ENCODE measurements at places on chromosomes 12 and 14.

DNA sequence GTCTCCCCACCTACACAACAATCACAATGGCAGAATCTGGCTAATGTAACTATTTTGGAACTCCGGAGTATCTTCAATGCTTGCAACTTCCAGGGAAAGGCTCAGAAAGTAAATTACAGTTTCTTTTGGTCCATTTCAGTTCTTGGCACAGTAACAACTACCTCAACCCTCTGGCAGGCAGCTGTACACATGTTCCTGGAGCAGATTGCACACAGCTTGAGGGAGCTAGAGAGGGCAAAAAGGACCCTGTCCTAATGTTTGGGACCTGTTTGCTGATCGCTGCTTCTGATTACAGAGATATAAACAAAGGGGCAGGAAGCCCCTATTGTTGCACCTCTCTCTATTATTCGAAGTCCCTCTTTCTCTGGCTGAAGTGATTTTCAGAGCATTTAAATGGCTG, 35.2 kb upstream of the SLC38A1 start:
- DNase-seq = no peak

- no peak for DNase-seq
These were observed 343.9 kb upstream of the FLRT2 start for GRCh38 chr14:85186082-85186481.

DNA sequence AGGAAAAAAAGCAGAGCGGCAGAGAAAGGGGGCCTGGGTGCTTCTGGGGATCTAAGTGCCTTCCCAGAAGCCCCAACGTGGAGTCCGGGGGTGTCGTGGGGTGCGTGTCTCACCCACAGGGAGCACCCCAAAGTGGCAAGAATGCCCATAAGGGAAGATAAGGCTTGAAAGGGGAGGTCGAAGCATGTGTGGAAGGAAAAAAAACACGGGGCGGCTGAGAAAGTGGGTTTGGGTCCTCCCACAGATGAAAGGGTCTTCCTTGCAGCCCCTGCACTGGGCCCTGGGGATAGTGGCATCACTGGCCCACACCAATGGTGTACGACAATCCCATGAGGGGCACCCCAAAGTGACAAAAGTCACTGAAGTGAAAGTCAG, 275.5 kb downstream of the ALG10 start:
- no peak for DNase-seq

GRCh38 chr14:104844306-104845032, 20.6 kb upstream of the CEP170B start:
- no peak for DNase-seq

- DNase-seq = no peak
These were observed 224.3 kb upstream of the DCN start for GRCh38 chr12:91406920-91407341.

- DNase-seq = no peak
These were observed 4.2 kb downstream of the HSPB8 start for GRCh38 chr12:119182701-119183493.

- no peak for DNase-seq
These were observed 299.1 kb downstream of the NUAK1 start for GRCh38 chr12:105839629-105840127.

GRCh38 chr12:52005903-52006703, 643 bp upstream of the TAMALIN start:
- no peak for DNase-seq

DNA sequence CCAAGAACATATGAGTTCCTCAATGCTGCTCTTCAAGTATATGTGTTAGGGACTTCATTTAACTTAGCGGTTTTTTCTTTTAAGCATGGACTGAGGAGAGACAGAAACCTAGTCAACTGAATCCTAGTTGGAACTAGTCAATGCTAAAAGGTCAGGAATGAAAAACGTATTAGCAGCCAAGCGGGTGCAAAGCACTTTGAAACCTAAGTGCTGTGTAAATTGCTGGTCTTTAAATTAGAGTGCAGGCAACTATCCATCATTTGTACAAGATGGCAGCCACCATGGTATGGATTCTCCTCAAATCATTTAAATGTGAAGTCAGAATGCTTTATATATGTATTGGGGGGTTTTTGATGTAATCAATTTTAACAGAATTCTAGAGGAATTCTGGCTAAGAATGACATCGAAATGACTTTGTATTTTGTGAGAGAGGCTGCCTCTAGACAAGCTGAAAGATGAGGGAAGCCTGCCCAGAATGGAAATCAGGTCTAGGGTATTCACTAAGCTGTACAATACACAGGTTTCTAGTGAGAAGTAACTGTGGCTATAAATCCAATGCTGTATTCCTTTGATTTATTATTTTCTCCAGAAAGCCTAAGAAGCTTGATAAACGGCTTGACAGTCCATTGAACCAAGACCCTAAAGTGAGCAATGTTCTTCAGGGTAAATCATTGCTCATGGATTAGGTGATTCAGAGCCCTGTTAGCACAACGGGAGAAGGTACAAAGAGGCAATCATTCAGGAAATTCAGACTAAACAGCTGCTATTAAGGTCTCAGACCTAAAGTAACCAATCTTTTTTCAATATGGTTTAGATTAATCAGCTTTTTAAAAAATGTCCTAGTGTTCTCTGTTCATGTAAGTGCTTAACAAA, 198.8 kb downstream of the ANO2 start:
- DNase-seq = no peak

GRCh38 chr14:80456209-80456608, 244.9 kb upstream of the DIO2 start:
- no peak for DNase-seq

DNA sequence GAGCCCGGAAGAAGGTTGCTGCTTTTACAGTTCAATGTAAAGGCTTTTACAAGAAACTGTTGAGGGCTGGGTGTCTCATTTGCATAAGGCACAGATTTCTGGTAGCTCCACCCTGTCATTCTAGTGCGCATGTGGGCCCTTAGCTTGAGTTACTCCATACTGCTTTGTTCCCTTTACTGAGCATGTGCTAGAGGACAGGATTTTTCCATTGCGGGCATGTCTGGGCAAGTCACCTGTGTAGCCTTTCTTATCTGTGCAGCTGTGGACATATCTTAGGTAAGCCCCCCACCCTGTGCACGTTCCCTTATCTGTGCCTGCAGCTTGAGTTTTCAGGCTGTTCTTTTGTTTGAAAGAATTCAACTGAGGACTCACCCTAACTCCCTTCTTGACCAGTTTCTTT, 56.2 kb upstream of the ARHGAP5 start:
- no peak for DNase-seq

- DNase-seq = no peak
These were observed 39.6 kb upstream of the ITPR2 start for GRCh38 chr12:26872625-26873024.

DNA sequence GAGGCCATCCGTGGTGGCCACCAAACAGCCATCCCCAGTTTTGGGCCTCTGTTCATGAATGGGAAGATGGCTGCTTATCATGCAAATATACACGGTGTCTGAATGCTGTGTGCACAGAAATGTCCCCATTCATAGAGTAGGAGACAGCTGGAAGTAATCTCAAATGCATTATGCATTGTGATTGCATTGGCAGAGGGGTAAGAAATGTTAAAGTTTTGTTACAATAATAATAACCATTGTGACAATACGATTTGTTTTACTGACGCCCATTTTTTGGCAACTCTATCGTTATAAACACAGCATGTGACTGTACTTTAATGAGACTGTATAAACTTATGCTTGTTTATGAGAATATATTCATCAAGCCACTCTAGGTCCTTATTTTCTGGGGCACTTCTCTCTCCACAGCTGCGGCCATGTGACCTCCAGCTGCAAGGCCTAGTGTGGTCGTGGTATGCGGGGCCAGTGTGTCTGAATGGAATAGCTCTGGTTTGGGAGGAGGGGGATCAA, 474.3 kb downstream of the VRK1 start:
- no peak for DNase-seq

DNA sequence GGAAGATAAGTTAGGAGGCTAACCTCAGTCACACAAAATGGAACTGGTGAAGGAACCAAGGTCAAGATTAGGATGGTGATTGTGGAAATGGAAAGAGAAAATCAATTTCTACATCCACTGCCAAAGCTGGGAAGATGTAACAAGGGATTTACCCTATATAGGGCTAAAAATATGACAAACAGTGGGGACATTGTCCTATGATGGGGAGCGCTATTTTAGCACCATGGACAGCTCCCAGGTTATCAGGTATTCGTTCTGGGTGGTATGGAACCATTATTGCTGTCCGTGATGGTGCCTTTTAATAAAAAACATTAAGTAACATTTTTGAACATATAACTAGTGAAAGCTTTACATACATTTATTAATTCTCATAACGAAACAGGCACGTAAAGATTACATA, 124.0 kb downstream of the NDUFA12 start:
- DNase-seq = no peak

GRCh38 chr12:131217024-131217586, 263.4 kb downstream of the ADGRD1 start:
- DNase-seq = no peak

DNA sequence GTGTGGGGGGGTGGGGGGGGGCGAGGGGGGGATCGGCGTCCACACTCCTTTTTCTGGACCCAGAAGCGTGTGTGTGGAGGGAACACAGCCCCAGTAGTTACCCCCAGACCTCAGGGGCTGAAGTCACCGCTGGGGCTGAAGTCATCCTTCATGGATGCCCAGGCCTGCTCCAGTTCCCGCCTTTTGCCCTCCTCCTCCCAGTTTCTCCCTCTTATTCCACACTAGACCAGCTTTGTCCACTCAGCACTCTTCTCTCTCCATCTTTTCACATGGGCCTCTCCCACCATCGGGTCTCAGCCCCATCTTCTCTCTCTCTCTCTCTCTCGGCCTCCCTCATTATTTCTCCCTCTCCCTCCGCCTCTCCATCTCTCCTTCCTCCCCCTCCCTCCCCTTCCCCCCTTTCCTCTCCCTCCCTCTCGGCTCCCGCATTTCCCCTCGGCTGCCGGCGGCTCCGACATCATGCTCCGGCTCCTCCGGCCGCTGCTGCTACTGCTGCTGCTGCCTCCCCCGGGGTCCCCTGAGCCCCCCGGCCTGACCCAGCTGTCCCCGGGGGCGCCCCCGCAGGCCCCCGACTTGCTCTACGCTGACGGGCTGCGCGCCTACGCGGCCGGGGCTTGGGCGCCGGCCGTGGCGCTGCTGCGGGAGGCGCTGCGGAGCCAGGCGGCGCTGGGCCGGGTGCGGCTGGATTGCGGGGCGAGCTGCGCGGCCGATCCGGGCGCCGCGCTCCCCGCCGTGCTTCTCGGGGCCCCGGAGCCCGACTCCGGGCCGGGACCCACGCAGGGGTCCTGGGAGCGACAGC, at the start of gene P3H3:
P3H3 (plus strand) TSS at position 426 of the 799 bp plus-strand sequence; CDS start at position 460, 34 bp downstream.
- DNase-seq = no peak

DNA sequence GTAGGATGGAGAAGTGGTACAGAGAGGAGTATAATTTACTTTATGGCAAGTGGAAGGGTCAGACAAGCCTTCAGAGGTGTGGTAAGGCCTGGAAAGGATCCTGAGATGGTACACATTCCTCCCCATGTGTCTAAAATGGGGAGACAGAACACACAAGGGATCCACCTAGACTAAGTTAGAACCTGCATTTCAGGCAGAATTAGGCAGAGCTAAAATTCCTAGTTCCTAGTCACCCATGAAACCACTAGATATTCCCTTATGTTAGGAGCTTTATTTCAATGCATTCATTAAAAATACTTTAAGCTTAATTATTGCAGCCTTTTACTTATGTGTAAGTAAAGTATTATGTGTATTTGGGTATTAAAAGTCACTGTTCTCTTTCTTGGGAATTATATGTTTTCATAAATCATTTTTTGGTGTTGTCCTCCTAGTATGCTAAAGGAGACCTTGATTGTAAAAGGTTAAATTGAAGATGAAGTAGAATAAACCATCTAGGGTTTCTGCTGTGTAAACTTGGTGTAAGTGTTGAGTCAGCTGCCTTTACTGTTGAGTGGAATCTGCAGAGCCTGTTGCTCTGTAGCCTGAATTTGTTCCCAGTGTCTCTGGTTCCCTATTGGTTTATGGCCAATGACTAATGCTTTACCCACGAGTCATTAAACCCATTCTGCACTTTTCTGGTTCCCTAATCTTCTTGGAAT, 423.2 kb downstream of the ATP23 start:
- DNase-seq = no peak
